ENCODE measurements at places on chromosomes 1 and 21.

- DNase-seq, result no peak
Observed at GRCh38 chr1:94522304-94522703, 19.3 kb downstream of the F3 start.

DNA sequence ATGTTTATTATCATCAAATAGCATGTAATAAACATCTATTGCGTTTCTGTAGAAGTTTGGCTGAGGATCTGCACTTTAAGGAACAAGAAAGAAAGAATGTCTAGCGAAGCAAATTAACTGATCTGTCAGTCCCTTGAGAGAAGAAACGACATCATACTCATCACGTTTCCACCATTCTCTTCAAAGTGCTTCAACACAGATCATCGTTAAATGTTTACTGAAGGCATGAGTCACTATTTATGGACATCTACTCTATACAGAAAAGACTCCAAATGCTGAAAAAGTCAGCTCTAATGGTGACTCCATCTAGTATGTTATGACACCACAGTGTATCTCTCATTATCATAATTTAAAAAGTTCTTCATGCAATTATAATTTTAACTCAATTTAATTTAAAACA lies 369.1 kb downstream of the RGS7 start:
- no peak for DNase-seq

GRCh38 chr1:199085903-199086302 lies 447.1 kb downstream of the PTPRC start:
- no peak for DNase-seq

GRCh38 chr1:190429932-190430331 lies 47.7 kb downstream of the BRINP3 start:
- DNase-seq, result no peak

GRCh38 chr1:219347376-219347775 lies 173.7 kb downstream of the LYPLAL1 start:
- no peak for DNase-seq

GRCh38 chr1:175158170-175158591 lies 34.4 kb downstream of the KIAA0040 start:
- no peak for DNase-seq

- DNase-seq, result no peak
Observed at GRCh38 chr1:85022700-85023099, 25.6 kb downstream of the MCOLN3 start.

- no peak for DNase-seq
Observed at GRCh38 chr1:223639331-223639749, 26.2 kb downstream of the CAPN8 start.

GRCh38 chr1:89358287-89358893 lies 5.5 kb upstream of the GBP6 start:
- DNase-seq, result peak; percentile 76

DNA sequence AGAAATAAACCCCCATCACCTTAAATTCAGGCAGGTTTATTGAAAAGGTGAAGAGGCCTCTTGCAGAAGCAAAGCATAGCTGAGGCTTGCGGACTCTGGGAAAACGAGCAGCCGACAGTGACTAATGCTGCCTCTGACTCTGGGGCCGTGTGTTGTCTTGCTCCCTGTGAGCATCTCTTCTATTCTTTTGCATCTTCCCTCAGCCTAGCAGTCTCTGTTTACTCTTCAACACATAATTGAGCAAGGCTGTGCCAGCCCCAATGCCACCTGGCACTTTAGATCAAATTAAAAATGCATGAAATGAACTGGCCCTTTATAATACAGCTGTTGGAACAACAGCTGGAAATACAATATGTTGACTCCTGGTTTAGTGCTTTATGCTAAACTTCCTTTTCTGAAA lies 18.4 kb upstream of the REG4 start:
- DNase-seq, result no peak

DNA sequence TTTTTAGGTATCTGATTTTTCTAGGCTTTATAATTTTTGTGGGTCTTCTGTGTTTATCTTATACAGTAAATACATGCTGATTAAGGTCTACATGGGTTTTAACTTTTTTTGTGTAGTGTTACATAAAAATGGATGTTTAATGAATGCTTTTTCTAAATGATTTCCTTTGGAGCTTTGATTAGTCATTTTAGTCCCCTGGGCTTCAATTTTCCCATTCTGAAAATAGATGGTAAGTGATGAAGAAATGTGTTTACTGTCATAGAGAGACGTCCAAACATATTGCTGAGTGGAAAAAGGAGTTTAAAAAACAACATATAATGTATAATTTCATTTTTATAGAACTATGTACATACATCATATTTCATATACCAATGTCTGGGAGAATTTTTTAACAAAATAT lies 140.9 kb upstream of the HMCN1 start:
- DNase-seq, result no peak

DNA sequence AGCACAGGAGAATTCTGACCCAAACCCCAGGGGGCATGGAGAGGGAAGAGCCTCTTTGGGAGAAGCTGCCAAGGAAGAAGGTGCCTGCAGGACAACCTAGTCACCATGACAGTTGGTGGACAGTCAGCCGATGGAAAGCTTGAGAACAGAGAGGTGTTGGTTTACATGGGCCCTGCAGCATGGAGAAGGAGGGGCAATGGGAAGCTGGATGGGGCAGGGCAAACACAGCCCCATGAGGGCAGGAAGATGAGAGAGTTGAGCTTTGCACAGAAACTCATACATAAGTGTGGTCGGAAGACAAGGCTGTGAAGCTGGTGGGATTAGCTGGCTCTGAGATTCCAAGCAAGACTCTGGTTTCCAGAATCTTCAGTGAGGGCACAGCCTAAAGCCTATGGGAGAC lies 6.6 kb upstream of the SLC5A9 start:
- no peak for DNase-seq

GRCh38 chr1:160403244-160403643 lies 2.9 kb downstream of the VANGL2 start:
- no peak for DNase-seq

DNA sequence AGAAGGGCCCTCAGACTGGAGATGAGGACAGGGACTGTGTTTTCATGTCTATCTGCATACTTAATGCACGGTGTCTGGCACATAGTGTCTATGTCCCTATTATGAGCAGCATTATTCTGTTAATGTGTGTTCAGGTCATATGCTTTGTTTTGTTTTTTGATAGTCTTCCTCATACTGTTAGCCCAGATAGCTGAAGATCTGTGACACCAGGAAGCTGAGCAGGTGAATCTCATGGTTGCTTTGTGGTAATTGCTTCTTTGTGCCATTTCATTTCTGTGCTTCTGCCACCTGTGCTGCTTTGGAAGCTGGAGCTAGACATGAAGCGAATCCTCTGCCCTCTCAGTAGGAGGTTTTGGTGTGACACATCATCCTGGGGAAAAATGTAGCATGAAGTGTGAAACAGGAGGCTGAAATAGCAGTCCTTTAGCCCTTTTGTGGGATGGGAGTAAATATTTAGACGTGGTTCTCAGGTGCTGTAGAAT lies 15.8 kb downstream of the SMAP2 start:
- no peak for DNase-seq

- DNase-seq, result no peak
Observed at GRCh38 chr1:232686346-232686745, 56.4 kb upstream of the SIPA1L2 start.

DNA sequence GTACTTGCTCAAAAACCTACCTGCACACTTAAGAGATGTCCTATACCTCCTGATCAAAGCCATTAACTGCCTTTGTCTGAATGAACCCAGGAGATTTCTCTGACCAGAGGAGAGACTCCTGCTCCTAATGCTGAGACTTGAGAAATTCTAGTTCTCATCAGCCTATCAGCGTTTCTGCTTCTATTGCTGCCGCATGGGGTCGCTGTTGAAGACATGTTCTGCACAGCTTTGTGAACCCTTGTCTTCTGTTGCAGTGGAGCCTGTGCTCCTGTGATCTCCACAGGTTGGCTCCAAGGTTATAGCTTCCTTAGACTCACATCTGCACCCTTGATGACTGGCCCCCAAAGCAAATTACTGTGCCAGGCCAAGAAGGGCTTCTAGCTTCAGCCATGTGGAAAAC lies 40.2 kb downstream of the EDN2 start:
- DNase-seq, result peak; percentile 27

GRCh38 chr1:26614655-26615411 lies 81.0 kb upstream of the ARID1A start:
- DNase-seq, result no peak
